ENCODE measurements at places on chromosomes 7 and 10. TPM values are rescaled to one million over a fixed set of nuclear protein-coding genes. Genes with fewer than 3 reads are reported as not detected.
A peak's percentile ranks its signal among the peaks of the same experiment; 100 is the strongest.

Gene SLC18A3
- not detected for total RNA-seq

DNA sequence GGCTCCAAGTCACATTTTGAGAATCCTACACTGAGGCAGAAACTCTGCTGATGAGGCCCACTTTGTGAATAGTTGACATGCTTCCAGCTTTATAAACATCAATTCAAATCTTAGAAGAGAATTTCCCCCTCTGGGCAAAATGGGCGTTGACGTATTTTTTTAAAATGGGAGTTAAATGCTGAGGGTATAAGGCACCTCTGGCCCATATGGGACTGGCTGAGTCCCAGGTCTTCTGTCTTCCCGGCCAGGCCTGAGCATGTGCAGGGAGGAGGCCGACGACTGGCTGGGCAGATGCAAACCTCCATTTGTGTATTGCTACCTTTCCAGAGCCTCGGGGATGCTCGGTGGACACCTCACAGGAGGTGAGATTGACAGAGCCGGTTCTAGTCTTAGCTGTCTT lies 37.7 kb downstream of the BUB3 start:
- DNase-seq, result no peak

Gene CPA5
- 2.0 TPM for total RNA-seq

Gene BLNK
- total RNA-seq, result not detected

DNA sequence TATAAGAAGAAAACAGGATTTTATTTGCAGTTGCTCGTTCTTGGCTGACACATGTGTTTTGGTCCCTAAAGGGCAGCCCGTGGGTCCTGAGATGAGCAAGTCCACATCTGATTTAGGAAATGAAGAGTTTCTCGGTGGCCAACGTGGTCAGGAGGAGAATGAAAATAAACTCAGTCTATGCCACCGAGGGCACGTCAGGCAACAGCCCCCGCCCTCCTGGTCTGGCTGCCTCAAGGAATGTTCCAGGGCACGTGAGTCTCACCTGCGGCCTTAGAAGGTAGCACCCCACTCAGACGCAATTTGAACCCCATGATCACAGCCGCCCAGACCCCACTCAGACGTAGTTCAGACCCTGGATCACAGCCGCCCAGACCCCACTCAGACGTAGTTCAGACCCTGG lies 197.2 kb downstream of the ADARB2 start:
- DNase-seq, result no peak

- peak; percentile 89 for DNase-seq
These were observed 774 bp downstream of the TUBGCP2 start for GRCh38 chr10:133307776-133308420.

Gene CCDC172
- total RNA-seq, result not detected

DNA sequence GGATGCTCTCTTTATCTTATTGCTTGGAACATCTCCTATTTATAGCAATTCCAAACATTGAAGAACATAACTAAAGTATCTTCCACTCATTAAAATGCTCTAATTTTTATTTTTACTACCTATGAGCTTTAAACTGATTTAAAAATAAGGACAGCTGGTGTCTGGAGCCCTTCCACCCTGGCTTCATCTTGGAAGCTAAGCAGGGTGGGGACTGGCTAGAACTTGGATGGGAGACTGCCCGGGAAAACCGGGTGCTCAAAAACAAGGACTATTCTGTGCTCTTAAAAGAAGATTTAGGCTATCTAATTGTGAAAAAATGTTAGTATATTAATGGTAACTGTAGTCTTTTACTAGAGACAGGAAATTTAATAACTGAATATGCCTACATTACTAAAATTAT lies 69.2 kb downstream of the ARMC3 start:
- no peak for DNase-seq

Gene SEMA3A
- total RNA-seq, result not detected

- DNase-seq, result no peak
These were observed 69.1 kb downstream of the KMT2C start for GRCh38 chr7:152366662-152367061.

Gene FRMPD2
- not detected for total RNA-seq

DNA sequence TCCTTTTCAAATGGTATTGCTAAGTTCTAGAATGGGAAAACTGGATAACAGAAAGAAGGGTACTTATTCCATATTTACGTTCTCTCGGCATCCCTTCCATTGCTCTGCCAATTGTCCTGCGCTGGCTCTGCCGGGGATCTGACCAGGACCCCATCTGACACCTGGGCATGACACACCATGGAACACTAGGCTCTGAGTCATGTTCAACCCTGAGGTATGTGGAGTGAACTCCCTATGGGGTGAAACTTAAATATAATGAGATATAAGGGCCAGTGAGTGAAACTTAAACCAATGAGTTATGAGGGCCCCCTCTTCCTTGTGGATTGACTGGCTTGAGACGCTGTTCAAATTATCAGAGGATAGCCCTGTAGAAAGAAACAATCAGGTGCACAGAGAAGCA lies 55.1 kb upstream of the ZEB1 start:
- DNase-seq, result no peak

DNA sequence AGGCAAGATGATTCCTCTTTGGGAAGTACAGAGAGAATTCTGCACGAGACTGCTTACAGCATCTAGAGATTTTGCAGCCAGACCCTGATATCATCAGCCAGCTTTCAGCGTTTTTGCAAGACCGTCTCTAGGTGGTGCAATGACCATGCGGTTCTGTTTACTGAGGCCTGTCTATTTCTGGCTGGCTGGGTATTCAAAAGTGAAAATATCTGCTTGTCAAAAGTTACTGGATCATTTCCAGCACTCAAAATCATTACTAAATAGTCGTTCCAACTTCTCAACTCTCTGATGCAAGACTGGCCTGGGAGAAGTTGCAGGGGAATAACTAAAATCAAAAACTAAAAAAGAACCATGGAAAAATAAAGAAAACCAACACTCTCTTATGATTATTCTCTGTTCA lies 240.1 kb downstream of the ELMO1 start:
- DNase-seq, result no peak

GRCh38 chr7:65448816-65449504 lies 75.3 kb downstream of the ZNF92 start:
- DNase-seq, result no peak

Gene FFAR4
- not detected for total RNA-seq

- DNase-seq, result no peak
These were observed 88.1 kb upstream of the CUX1 start for GRCh38 chr7:101729241-101729883.

- no peak for DNase-seq
These were observed 253.7 kb upstream of the PFKP start for GRCh38 chr10:2813693-2814092.

Gene GJD4
- not detected for total RNA-seq

Gene MKI67
- total RNA-seq, result 113 TPM

Gene GRM8
- not detected for total RNA-seq

Gene TRPV5
- total RNA-seq, result not detected

GRCh38 chr10:133163889-133164815 lies 4.1 kb downstream of the KNDC1 start:
- DNase-seq, result no peak

Gene CRHR2
- not detected for total RNA-seq

DNA sequence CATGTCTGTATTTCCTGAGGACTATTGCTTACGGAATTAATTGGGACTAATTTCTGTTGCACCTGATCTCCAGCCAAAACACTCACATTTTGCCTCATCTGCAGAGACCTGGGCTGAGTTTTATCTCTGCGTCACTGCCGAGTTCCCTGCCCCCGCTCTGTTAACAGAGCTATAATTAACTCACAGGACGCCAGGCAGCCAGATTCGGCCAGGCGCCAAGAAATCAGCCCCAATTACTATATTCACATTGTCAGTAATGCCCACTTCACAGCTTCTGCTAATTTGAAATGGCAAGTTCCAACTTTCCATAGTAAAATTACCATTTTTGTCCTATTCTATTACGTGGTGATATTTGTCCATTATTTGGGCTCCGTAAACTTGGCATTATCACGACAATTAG lies 130.5 kb downstream of the CUX1 start:
- DNase-seq, result no peak

Gene ERVW-1
- total RNA-seq, result not detected

Gene POLR2J2
- 8.2 TPM for total RNA-seq

Data from CD8-positive, alpha-beta memory T cell (primary cell).